ENCODE measurements at places on chromosomes 3 and 15. TPM values are rescaled to one million over a fixed set of nuclear protein-coding genes. Genes with fewer than 3 reads are reported as not detected.

DNA sequence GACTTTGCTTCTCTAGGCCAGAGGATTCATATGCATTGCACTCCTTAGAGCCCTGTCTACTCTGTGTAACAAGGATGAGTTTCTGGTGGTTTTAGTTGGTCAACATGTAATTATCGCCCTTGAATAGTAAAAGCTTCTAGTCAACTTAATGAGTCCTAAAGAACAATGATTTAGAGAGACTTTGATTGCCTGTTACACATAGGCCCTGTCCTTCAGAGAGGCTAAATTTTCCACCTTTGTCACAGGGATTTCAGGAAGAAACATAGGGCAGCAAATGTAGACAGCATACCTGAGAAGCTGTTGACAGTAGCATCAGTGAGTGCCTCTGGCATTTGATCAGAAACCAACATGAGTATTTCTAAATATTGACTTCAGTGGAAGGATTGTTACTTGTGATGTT lies 7.1 kb downstream of the BTLA start:
- no peak for DNase-seq

- no peak for DNase-seq
These were observed 91.2 kb downstream of the POLR2M start for GRCh38 chr15:57797568-57798267.

- DNase-seq: no peak
These were observed 56.1 kb downstream of the PCSK6 start for GRCh38 chr15:101433396-101433795.

GRCh38 chr3:107990926-107991325 lies 99.9 kb downstream of the CD47 start:
- DNase-seq: no peak

DNA sequence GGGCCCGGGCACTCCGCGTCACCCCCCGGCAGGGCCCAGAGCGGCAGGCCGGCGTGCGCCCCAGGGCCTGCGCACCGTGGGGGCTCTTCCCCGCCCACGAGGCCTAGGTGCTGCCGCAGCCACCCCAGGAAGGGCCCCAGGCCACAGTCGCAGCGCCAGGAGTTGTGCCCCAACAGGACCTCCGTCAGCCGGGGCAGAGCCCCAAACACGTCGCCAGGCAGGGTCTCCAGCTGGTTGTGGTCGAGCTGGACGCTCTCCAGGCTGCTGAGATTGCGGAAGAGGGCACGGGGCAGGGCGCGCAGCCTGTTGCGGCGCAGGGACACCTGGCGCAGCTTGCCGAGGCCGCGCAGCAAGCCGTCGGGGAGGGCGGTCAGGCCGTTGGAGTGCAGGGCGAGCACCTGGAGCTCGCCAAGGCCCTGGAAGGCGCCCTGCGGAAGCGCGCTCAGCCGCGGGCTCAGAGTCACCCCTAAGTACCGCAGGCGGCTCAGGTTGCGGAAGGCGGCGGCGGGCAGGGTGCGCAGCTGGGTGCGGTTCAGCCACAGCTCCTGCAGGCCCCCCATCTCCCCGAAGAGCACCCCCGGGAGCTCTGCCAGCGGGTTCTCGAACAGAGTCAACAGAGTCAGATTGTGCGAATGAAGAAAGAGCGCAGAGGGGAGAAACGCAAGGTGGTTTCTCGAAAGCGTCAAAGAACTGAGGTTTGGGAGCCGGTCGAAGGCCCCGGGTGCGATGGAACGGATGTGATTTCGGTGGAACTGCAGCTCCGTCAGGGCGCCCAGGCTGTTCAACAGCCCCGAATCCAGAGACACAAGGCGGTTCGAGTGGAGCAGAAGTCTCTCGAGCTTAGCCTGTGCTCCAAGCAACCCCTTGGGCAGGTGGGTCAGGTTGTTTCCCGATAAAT lies 2.0 kb downstream of the GP5 start:
- no peak for DNase-seq

- DNase-seq: no peak
These were observed 379.0 kb upstream of the PDZRN3 start for GRCh38 chr3:74003734-74004133.

GRCh38 chr3:20038699-20039465 lies 1.4 kb upstream of the KAT2B start:
- no peak for DNase-seq

DNA sequence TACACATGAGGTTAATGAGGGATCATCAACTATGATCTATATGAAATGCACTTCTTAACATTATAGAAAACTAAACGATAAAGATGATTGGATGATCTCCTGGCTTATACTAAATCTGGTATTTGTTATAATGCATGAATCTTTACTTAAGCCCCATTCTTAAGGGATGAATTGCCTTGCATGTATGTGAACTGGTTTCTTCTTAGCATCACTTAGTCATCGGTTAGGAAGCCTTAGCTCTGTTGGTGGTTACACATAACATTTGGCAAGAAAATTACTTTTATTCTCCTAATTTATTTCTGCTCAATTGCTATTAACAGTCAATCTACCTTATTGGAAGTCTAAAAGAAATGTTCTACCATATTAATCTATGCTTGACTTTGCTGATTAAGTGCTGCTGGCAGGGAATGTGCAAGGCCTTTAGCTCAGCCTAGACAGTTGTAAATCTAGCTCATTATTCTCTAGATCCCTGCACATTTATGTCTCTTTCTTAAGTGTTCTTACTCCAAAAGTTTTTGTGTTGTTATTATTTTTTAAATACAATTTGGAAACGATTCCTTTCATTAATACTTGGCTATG lies 356.0 kb downstream of the ZPLD1 start:
- no peak for DNase-seq

- DNase-seq: no peak
These were observed 3.2 kb upstream of the INSYN1 start for GRCh38 chr15:73756390-73756789.

DNA sequence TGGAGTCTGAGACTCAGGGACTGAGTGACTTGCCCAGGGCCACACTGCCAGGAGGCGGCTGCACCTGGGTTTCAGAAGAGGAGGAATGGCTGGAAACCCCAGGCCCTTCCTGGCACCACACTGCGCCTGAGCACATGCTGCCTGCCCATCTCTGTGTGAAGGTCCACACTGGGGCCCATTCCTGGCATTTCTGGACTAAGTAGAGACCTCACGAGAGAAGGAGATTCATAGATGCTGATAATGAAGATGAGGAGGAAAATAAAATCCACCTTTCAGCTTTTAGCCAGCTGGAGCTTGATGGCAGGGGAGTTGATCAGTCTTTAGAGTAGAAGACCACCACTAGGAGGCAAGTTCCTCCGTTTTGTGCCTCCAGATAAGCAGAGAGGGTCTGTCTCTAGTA lies 40.2 kb upstream of the TF start:
- DNase-seq: no peak

GRCh38 chr3:150412561-150413231 lies 4.6 kb downstream of the TSC22D2 start:
- DNase-seq: peak; percentile 45

- no peak for DNase-seq
These were observed 1024.1 kb upstream of the CFAP20DC start for GRCh38 chr3:60073942-60074341.

GRCh38 chr3:194640829-194641228 lies 7.6 kb upstream of the TMEM44 start:
- DNase-seq: peak; percentile 45

GRCh38 chr3:165778891-165779290 lies 58.3 kb downstream of the BCHE start:
- DNase-seq: no peak

GRCh38 chr15:52334491-52335160 lies 39.0 kb upstream of the MYO5C start:
- DNase-seq: no peak

- DNase-seq: no peak
These were observed 31.0 kb downstream of the LOXL1 start for GRCh38 chr15:73957276-73957675.

- no peak for DNase-seq
These were observed 212.2 kb upstream of the PROK2 start for GRCh38 chr3:71997066-71997653.

GRCh38 chr15:66661432-66662096 lies 40.5 kb upstream of the SMAD6 start:
- DNase-seq: no peak

DNA sequence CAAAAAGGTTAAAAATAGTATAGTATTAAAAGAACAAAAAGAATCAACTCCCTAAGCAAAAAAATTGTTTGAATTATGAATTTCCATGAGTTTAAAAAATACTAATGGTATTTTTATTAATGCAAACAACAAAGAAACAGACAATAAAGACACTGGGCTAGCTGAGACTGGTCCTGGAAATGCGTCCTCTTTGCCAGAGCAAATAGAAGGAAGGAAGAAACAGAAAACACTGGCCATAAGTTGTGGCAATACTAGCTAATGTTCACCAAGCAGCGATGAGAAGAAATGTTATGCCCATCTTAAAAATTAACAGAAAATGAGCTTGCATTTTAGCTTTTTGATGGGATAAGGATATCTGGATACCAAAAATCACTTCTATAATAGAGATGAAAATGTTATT lies 88.6 kb downstream of the TBL1XR1 start:
- no peak for DNase-seq

DNA sequence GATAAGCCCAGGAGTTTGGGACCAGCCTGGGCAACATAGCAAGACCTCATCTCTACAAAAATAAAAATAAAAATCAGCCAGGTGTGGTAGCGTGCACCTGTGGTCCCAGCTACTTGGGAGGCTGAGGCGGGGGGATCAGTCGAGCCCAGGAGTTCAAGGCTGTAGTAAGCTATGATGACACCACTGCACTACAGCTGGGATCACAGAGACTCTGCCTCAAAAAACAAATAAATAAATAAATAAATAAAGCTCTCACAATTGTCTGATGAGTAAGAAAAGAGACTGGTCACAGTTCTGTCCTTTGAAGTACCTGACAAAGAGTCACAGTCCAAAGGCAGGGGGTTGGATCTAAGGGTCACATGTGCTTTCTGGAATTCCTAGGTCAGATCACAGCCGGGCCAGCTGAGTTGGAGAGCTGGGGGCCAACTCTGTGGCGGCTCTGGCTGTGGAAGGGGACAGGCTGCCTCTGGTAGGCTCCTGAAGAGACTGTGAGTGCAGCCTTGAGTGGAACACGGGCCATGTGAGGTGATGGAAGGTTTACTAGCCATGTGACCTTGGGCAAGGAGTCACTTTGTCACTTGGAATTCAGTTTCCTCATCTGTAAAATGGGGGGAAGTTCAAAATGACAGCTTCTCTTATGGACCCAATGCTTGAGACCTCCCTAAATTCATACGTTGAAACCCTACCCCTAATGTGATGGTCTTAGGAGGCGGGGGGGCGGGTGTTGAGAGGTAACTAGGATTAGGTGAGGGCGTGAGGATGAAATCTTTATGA lies 47.2 kb downstream of the WHAMM start:
- no peak for DNase-seq

DNA sequence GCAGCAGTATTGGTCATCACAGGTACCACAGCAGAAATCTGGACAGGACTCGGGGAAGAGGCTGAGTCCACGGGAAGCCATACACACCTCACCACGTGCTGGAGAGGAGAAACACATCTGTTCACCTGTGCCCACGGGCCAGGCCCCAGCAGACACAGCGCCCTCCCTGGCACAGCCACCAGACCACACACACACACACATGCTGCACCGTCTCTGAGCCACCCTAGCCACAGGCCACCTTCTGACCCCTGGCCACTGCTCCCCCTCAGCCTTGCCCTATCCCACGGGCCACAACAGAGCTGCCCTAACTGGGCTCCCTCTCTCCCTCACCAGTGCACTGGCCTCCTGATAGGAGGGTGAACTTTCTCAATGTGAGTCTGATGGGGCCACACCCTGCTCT lies 2.8 kb downstream of the SHISA5 start:
- no peak for DNase-seq

DNA sequence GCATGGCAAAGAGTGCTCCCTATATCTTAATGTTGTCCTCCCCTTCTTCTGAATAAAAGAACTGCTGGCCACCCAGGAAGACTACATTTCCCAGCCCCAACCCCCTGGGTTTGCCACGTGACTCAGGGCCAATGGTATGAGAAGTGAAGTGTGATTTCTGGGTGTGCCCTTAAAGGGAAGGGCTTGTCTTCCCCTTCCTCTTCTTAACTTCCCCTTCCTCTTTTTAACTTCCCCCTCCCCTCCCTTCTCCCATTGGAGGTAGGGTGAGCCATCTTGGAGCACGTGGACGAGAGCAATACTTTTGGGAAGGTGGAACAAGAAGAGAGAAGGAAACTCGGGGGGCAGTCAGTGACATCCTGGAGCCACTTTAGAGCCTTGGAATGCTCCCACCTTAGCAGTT lies 6.8 kb upstream of the KBTBD12 start:
- DNase-seq: no peak

GRCh38 chr3:36893826-36894225 lies 51.0 kb downstream of the TRANK1 start:
- DNase-seq: no peak

DNA sequence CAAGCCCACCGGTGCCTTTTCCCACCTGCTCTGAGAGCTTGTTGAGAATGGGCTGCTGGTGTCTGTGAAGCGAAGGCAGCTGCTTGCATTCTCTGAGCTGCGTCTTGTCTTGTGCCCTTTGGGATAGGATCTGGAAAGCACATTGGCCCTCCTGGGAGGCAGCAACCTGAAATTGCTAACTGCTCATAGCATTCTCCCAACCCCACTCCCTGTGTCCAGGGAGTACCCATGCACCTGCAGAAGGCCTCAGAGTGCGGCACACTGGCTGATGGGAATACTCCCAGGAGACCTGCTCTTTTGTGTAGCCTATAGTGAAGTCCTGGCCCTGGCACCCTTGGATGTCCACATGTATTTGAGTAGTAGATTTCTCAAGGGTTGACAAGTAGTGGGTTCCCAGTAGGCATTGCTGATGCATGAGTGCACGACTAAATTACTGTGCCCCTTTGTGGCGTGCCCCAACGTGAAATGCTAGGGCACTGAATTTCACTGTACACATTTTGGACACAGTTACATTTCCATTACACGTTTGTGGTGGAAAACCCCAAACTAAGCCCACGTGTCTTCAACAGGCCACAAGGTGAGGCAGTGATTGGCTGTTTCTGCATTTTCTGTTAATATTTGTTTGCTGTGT lies 3.7 kb downstream of the EPHB1 start:
- DNase-seq: no peak

GRCh38 chr15:92949604-92950249 lies 49.6 kb downstream of the CHD2 start:
- no peak for DNase-seq

- peak; percentile 40 for DNase-seq
These were observed 32.1 kb downstream of the KIF9 start for GRCh38 chr3:47250309-47251060.

Gene SLC35A5
- 68.9 TPM for total RNA-seq

Gene TMEM207
- 0.21 TPM for total RNA-seq

Gene RTP4
- total RNA-seq: 10.8 TPM

Gene BOC
- not detected for total RNA-seq

Gene CD200
- 1.9 TPM for total RNA-seq

Gene SMCO1
- not detected for total RNA-seq

Gene COLQ
- not detected for total RNA-seq

Gene MESP2
- total RNA-seq: 0.27 TPM

Gene IL17RB
- not detected for total RNA-seq

Gene PLCH1
- total RNA-seq: 0.35 TPM

Gene WNT5A
- total RNA-seq: 1.3 TPM

Gene TRH
- total RNA-seq: not detected

Gene GOLGA6L7
- not detected for total RNA-seq
